ENCODE measurements at places on chromosomes 12 and 14.

- no peak for DNase-seq
These were observed 920.1 kb downstream of the FLRT2 start for GRCh38 chr14:86450085-86450484.

- DNase-seq = no peak
These were observed 503.5 kb downstream of the LRFN5 start for GRCh38 chr14:42110167-42110566.

DNA sequence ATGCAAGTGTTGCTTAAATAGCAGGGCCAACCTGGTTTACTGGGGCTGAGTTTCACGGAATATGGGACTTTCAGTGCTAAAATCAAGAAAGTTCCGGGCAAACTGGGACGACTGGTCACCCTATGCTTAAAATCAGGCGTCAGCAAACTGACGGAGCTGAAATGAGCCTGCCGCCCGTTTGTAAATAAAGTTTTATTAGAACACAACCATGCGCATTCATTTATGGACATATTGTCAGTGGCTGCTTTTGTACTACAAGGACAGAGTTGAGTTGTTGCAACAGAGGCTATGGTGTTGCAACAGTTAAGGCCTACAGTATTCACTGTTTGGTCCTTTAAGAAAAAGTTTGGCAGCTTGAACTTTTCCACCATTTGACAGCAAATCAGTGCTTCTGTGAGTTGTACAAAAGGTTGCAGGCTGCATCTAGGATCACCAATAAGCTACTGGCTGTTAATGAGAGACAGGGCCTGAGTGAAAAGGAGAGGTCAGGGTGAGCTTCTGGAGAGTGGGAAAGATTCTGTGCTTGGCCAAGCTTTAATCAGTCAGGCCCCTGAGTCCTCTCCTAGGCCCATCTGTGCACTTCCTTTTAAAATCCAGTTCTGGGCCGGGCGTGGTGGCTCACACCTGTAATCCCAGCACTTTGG lies 13.3 kb downstream of the SELPLG start:
- DNase-seq = no peak

DNA sequence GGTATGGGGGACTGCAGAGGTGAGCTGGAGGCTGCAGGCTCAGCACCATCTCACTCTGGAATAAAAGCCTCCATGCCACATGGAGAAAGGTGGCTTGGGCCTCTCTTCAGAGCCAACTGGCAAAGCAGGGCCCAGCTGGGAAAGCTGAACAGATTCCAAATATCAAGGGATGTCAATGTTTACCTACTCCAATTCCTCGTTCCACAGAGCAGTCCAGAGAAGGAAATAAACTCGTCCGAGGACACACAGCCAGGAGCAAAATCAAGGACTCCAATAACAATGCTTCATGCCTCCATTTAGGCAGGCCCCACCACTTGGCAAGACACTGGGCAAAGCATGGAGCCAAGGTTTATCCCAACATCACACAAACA lies 36.3 kb upstream of the PNMA1 start:
- no peak for DNase-seq

GRCh38 chr12:122527478-122527944 lies 462 bp downstream of the KNTC1 start:
- peak; percentile 25 for DNase-seq

- no peak for DNase-seq
These were observed 51.6 kb downstream of the DERA start for GRCh38 chr12:15962760-15963159.

GRCh38 chr12:26434299-26435068 lies 239.1 kb downstream of the SSPN start:
- peak; percentile 27 for DNase-seq

DNA sequence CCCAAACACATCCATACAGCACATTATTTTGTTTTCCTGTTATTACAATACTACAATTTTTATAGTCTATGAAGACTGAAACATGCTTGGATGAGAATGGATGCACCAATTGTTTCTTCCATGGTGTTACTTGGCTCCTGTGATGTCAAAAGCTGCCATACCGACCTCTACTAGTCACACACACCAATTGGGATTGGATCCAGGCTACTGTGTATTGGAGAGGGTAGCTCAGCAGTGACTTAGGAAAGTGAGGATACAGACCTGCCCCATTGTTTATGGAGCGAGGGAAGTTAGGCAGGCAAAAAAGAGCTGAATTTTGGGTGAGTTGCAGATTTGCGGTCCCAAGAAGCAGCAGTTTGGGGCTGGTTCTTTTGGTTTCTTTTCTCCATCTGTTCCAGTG lies 30.8 kb upstream of the AKAP6 start:
- no peak for DNase-seq
